Aortic smooth muscle cell (primary cell): ENCODE measurements at places on chromosomes 7 and 10. TPM values are rescaled to one million over a fixed set of nuclear protein-coding genes. Genes with fewer than 3 reads are reported as not detected.

Gene NEBL
- 0.06 and 0.26 TPM in 2 replicates for total RNA-seq

Gene NRP1
- total RNA-seq = 813 and 990 TPM in 2 replicates

Gene RBP3
- total RNA-seq = not detected in 2 replicates

Gene RAB19
- total RNA-seq = not detected in 2 replicates

Gene ZNF503
- total RNA-seq = 10.8 and 14.8 TPM in 2 replicates
